ENCODE measurements at places on chromosomes 7 and 10.

DNA sequence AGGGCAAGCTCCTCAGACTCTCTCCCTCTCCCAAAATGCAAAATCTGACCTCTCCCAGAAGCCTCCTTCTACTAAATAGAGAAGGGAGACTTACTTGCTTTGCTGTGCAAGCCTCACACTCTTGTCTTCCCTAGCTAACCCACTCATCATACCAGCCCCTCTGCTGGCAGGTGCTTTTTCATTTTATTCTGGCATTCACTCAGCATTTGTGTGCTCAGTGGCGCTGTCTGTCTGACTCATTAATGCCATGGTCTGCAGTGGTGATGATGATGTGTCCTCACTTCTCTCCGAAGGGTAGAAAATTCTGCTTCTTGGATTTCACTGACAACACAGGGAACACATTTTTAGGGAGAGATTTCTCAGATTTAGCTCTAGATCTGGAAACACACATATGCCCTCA is 22.0 kb upstream of the BTRC start:
- no peak for DNase-seq

- no peak for DNase-seq
Measured at GRCh38 chr10:129890170-129890569, 73.9 kb downstream of the EBF3 start.

- DNase-seq, result no peak
Measured at GRCh38 chr7:107070710-107071109, 26.2 kb downstream of the PRKAR2B start.

- DNase-seq, result no peak
Measured at GRCh38 chr10:48708144-48708543, 23.5 kb downstream of the WDFY4 start.

DNA sequence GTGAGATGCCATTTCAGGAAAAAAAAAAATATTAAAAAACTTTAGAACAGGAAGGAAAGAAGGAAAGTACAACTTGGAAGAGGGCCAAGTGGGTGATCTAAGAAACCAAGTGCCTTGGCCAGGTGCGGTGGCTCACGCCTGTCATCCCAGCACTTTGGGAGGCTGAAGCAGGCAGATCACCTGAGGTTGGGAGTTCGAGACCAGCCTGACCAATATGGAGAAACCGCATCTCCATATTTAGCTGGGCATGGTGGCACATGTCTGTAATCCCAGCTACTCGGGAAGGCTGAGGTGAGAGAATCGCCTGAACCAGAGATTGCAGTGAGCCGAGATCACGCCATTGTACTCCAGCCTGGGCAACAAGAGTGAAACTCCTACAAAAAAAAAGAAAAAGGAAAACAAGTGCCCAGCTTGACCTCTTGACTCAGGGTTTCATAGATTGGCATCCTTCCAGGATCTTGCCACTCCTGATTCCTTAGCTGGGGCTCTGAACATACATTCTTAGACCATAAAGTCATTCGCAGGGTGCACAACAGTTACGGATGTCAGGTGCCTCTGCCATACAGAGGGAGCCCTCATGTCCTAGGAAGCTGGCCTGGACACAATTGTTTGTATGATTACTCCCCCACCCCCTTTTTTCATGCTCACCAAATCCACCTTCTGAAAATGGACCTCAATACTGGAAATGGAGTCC is 2.1 kb upstream of the GUSB start:
- DNase-seq, result no peak
